Cardiac muscle cell (in vitro differentiated cells and primary cell): ENCODE measurements at places on chromosomes 7 and 10.
A peak's percentile ranks its signal among the peaks of the same experiment; 100 is the strongest.

DNA sequence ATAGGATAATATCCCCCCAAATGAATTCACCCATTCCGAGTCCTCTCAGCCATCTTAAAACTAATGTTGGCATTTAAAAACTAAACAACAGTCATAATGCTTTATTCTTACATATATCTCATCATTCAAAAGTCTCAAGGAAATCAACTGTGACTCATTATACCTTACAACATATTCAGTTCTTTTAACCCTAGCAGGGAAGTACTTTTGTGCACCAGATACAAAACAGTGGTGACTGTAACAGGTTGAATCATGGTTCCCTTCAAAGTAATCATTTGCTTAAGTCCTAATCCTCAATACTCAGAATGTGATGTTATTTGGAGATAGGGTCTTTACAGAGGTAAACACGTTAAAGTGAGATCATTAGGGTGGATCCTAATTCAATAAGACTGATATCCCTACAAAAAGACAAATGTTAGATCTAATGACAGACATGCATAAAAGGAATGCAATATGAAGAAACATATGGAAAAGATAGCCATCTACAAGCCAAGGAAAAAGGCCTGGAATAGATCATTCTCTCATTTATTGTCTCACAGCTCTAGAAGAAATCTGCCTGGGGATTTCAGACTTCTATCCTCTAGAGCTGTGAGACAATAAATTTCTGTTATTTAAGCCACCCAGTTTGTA is 42.3 kb downstream of the RELN start:
- no peak for DNase-seq

GRCh38 chr10:126387931-126388911 is at the start of gene ADAM12:
ADAM12 (minus strand) TSS chr10:126388477; CDS start chr10:126388145, 332 bp downstream.
- DNase-seq = peak; percentile 77

- peak; percentile 33 for DNase-seq
These were observed 400.0 kb downstream of the PHF14 start for GRCh38 chr7:11373546-11374142.

DNA sequence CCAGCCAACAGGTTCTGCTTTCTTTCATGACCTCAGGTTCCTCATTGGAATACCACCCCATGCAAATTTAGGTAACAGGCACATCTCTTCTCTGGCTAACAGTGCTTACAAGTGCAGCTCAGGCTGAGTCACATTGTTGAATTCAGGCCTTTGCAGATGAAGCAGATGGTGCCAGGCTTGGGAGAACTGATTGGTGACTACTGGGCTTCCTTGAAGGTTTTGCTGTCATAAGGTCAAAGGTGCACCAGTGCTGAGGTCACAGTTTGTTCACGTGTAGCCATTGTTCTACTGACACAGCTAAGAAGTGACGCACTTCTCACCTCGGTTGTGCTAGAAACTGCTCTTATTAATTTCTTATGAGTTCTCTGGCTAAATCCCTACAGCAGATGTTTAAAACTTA is 128.6 kb upstream of the BMPER start:
- no peak for DNase-seq

GRCh38 chr10:6164271-6165095 is 38.2 kb upstream of the PFKFB3 start:
- DNase-seq = peak; percentile 31

- no peak for DNase-seq
These were observed 141.6 kb downstream of the TES start for GRCh38 chr7:116351966-116352365.

DNA sequence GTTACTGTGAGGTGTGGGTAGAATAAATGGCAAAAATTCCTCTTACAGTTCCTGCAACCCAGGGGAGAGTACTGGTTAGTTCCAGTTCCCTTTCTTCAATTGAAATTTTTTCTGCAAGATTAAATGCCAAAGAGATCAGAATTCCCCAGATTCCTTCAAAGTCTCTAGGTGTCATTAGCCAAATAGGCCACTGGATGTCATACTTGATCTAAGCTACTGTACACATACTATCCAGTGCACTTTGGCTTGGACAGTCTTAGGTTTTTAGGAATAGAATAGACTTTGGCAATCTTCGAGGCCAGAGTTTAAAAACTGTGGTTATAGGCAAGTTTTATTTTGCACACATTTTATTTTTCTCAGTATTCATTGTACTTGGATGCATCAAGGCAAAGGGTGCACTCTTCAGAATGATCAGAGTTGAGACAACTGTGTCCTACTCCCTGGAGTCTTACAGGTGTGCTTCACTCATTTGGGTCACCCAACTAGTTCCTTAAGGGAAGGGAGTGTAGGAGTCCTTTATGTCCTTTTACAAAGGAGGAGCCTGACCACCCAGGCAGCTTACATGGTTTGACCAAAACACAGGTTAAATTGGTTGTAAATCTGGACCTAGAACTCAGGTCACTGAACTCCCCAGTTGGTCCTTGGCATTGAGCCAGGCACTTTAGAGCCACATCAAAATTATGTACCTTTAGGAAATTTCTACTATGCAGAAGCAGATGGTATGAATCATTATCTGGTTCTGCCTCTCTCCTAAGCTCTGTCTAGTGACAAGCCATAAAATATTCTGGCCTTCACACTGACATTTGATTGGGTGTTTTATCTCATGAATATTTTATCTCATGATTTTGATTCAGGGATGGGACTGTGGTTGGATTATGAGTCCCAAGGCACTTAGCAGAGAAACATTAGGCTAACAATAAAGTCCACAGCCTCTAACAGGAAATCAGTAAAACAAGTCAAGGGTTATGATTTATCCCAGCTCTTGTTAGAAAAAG is 49.5 kb downstream of the ASAH2B start:
- peak; percentile 76 for DNase-seq

GRCh38 chr10:94251098-94251497 is 111.6 kb downstream of the NOC3L start:
- no peak for DNase-seq

DNA sequence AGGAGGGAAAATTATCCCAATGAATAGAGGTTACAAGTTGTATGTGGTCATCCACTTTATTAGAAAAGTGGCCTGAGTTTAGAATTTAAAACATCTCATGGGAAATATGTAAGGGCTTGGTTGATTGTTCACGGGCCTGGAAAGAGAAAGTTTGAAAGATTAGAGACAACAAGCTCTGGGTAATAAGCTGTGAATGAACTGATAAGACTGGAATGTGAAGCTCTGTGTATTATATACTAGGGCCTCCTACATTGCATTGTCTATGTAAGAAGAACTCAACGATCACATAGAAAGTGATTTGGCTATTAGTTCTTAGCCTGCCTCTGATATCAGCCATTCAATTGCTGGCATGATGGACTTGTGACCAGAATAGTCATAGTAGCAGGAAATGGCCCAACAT is 199.2 kb upstream of the MAGI2 start:
- peak; percentile 50 for DNase-seq

GRCh38 chr7:137968890-137969289 is 33.0 kb downstream of the CREB3L2 start:
- DNase-seq = no peak

- no peak for DNase-seq
These were observed 100.7 kb upstream of the CSTF2T start for GRCh38 chr10:51800121-51800520.

DNA sequence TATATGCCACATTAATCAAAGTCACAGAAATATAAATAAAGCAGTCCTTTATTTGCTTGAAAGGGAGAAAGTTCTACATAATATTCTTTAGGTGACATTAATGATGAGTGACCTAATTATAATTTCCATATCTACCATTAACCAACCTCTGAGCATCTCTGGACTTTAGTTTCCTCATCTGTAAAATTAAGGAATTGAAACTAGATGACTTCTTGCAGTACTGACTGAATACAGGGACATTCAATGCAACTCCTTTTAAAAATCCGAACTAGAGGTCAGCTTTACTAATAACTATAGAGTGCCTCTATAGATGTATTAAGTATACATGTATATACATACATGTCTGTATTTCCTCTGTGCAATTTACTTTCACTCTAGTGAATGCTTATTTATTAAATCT is 3.9 kb downstream of the FMC1 start:
- no peak for DNase-seq

DNA sequence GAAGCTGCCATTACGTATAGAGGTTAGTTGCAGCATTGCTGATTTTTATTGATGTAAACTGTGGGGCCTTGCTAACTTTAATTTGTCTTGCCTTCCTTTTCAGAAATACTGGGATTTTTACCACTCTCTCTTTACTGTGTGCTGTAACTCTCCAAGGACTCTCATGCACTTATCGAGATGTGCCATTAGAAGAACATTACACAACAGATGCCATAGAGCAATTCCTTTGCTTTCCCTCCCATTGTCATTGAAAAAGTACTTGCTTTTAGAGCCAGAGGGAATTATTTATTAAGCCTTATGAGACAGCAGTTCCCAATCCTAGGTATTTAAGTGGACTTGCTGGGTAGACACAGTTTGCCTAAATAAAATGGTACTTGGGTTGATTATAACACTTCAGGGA is 51.7 kb downstream of the ASB4 start:
- DNase-seq = no peak

- no peak for DNase-seq
These were observed 30.7 kb upstream of the PLPP4 start for GRCh38 chr10:120426306-120426705.

DNA sequence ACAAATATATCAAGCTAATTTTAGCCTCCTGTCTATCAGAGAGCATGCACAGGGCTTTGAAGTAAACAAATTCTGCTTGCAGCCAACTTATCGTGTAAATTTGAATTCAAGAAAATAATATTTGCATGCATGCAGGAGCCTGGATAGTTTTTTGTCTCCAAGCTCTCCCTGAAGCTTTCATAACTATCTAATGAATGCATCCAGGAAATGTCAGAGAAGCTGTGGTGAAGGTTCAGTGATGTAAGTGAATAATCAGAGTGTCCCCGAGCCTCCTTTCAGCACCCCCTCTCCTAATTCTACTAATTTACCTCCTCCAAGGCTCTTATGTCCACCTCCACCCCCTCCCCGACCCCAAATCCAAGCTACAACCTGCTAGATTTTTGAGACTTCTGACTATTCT is 172.0 kb upstream of the ZNF32 start:
- DNase-seq = peak; percentile 57

DNA sequence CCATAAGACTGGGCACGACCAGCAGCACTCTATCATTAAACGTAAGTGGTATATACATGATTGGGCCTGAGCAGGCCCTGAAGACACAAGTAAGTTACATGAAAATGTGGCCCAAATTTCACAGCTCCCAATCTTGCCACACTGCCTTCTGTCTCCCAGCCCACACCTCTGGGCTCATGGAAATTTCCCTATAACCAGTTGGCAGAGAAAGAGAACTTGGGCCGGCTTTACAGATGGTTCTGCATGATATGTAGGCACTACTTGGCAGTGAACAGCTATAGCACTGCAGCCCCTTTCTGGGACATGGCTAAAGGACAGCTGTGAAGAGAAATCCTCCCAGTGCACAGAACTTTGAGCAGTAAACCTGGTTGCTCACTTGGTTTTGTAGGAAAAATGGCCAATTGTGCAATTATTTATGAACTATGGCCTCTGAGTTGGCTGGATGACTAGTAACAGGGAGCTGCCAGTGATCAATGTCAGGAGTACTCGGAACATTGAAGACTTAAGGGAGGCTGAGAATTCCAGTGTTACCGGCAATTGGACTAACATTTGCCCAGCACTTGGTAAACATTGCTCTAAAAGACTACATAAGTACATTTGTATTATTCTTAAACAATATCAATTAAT is 1006.6 kb upstream of the LRRN3 start:
- DNase-seq = no peak

- DNase-seq = no peak
These were observed 245.6 kb downstream of the MAD1L1 start for GRCh38 chr7:1987084-1987535.

GRCh38 chr7:39557911-39558310 is 8.3 kb upstream of the YAE1 start:
- DNase-seq = no peak

- DNase-seq = no peak
These were observed 73.6 kb upstream of the NEBL start for GRCh38 chr10:20970708-20971107.

- DNase-seq = peak; percentile 38
These were observed 287.8 kb upstream of the CDC14C start for GRCh38 chr7:48636391-48637015.

- DNase-seq = no peak
These were observed 302.4 kb downstream of the DOCK4 start for GRCh38 chr7:111903797-111904196.

DNA sequence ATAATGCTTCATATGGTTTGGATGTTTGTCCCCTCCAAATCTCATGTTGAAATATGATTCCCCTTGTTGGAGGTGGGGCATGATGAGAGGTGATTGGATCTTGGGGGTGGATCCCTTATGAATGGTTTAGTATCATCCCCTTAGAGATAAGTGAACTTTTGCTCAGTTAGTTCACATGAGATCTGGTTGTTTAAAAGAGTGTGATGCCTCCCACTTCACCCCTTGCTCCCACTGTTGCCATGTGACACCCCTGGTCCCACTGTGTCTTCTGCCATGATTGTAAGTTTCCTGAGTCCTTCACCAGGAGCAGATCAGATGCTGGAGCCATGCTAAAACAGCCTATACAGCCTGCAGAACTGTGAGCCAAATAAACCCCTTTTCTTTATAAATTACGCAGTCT is 13.1 kb upstream of the AUTS2 start:
- DNase-seq = no peak

DNA sequence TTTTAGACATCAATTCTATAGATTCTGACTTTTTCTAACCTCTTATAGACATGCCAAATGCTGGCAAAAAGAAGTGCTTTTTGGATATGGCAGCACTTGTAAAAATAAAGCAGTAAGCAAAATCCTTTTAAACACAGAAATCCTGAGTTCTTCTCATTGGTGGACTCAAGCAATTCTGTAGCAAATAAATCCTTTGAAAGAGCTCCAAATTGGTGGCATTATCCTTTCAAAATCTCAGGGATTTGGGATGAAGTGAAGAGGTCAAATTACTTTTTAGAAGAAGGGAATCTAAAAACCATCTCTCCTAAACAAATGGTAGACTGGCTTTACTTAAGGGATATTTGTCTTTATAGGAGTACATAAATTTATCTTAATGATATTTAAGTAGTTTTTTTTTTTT is 17.5 kb upstream of the ASCC1 start:
- DNase-seq = no peak

DNA sequence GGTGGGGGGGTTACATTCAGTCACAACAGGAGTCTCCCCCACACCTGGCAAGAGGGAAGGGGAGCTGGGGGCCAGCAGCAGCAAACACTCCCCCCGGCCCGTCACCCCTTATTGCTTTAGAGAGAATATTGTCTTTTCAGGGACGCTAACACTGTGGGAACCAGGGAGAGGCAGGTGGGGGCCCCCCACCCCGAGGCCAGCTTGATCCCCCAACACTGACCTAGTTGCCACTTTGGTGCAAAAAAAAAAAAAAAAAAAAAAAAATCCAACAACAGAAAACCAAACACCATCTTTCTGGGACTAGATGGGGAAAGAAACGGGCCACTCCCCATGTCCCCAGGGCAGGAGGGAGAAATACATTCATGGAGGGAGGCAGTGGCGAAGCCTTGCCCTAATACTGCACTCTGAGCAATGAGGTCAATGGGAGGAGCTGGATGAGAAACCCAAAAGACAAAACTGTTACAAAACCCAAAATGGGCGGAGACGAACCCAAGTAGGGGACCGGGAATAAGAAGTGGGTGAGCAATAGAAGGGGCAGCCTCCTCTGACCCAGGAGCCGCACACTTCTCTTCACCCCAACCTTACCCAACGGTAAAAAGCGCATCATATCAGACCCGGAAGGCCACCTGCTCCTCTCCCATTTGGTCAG is 6.5 kb downstream of the GNB2 start:
- DNase-seq = peak; percentile 30

GRCh38 chr10:97195706-97196222 is 10.0 kb upstream of the SLIT1 start:
- no peak for DNase-seq

GRCh38 chr7:69402696-69403095 is 195.6 kb upstream of the AUTS2 start:
- no peak for DNase-seq
